T-helper 17 cell (primary cell): ENCODE measurements at places on chromosomes 1 and 21.

DNA sequence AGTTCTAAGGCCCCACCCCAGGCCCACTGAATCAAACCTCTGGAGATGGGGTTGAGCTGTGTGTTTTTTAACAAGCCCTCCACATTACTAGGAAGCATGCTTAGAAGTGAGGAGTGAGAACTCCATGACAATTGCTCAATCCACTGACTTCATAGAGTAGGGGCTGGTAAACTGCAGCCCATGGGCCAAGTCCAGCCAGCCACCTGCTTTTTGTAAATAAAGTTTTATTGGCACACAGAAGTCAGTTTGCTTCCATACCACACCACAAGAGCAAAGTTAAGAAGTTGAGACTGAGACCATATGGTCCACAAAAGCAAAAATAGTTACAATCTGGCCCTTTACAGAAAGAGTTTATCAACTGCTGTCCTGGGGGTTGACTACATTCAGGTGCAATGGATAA is 309.2 kb downstream of the SETD4 start:
- no peak for DNase-seq

DNA sequence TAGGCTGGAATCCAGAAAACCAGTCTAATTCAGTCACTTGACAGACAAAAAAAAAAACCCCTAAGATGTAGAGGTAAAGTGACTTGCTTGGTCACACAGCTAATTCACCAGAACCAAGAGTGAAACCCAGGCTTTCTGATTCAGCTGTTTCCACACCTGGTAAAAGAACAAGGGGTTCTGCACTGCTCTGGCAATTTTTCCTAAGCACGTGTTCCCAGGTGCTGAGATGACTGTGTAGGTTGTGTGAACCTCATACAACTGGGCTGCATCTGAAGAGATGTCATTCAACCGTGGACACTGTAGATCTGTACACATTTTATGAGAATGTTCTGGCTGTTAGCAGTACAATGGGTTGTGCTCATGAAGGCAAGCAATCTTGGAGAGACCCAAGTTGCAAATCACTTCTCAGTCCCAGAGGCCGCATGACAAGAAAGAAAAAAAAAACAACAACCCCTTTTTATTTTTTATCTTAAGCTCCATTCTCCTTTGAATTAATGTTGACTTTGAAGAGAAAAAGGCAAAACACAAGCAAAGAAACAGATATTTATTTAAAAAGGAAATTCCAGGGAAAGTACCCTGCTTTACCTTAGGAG is 95.4 kb downstream of the INTS7 start:
- no peak for DNase-seq

DNA sequence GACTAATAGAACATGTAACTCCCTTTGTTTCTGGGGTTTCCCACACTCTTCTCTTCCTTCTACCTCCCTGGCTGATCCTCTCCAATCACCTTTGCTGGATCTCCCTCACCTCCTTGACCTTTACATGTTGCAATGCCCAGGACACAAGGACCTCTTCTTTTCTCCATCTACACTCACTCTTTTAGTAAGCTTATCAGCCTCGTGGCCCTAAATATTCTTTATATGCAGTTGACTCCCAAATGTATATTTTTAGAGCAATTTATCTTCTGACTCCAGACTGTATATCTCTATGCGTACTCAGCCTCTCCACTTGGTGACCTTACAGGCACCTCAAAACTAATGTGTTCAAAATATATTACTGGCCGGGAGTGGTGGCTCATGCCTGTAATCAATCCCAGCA is 18.4 kb upstream of the CLSPN start:
- no peak for DNase-seq

GRCh38 chr1:179036844-179037465 is 11.3 kb downstream of the FAM20B start:
- DNase-seq: no peak

GRCh38 chr1:34750610-34751009 is 4.2 kb upstream of the GJB5 start:
- DNase-seq: no peak

DNA sequence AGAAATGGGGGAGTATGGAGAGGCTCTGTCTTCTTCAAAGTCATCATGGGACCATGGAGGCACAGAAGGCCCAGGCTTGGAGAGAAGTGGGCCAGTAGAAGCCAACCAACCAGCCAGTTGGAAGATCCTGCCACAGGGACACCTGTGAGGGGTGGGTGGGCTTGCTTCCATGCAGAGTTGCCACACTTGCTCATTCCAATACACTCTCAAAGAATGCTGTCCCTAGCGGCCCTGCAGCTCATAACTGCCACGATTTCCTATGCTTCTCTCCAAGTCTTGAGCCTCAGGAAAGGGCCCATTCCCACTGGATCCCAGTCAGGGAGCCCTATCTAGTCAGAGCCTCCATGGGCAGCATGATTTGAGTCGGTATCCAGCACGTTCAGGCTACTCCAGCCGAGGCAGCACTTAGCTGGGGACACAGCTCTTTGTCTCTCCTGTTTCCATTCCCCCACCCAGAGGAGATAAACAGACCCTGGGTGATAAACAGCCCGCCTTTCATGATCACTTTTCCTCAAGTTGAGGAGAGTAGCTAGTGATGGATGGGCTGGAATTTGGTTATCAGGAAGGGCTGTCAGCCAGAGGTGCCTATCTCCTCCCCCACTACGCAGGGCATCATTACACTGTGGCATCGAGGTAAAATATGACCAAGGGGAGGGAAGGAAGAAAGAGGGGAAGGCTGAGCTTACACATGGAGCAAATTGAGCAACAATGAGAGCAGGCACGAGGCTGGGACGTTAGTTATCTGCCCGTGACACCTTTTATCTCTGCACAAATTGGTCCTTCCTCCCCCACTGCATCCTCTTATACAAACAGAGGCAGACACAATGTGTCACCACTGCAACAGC is 64.6 kb downstream of the ERI3 start:
- no peak for DNase-seq

DNA sequence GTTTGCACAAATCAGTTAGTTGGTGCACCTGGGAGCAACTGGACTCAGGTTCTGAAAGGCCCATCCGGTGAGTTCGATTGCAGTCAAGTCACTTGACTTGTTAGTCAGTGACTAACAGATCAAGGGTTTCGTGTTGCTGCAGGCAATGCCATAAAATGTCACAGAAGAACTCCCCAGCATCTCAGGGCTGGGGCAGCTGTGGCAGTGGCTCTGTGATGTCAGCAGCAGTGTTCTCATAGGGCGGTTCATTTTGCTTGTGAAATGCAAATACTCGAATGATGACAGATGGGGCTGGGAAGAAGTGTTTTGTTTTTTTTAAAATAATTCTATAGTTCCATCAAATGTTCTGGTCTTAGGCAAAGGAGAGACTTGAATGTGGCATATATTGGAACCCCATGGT is 287.8 kb downstream of the LMX1A start:
- DNase-seq: no peak

- DNase-seq: no peak
Measured at GRCh38 chr1:6850537-6850936, 65.3 kb downstream of the CAMTA1 start.

DNA sequence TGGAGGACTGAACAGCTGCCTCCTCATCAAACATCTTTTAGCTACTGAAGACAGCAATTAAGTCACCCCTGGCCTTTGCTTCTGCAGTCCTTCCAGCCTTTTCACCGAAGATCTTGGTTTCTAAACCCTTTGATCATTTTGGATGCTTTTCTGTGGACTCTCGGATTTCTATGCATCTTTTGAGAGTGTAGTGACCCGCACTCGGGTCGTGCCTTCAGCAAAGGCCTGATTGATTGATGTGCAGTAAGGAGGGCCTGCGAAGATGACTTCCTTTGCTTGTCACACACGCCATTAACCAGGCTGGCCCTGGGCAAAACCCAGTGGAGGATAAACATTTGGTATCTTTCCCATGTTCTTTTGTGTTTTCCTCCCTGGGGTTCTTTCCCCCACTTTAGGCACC is 157.5 kb upstream of the CD34 start:
- DNase-seq: no peak

GRCh38 chr1:21258331-21259134 is 31.7 kb downstream of the ECE1 start:
- no peak for DNase-seq

- no peak for DNase-seq
Measured at GRCh38 chr1:9269721-9270120, 23.0 kb upstream of the SPSB1 start.

GRCh38 chr1:21068937-21069336 is 107.8 kb downstream of the EIF4G3 start:
- no peak for DNase-seq

GRCh38 chr1:235632506-235633401 is 16.8 kb downstream of the GNG4 start:
- DNase-seq: no peak

DNA sequence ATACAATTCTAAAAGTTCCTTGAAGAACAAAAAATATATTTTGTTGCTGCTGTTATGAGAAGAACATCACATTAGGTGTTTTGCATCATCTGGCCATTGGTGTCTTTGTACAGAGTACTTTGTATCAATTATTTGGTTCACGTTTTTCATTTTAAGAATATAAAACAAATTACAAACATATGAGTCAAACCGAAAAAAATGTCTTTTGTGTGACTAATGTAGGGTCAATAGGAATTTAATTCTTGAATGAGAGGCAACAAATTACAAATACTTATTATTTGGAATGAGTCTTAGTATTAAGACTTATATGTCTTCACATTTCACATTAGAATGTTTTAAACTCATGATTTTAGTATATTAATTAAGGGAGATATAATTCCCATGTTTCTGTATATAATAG is 54.8 kb downstream of the NR5A2 start:
- no peak for DNase-seq

GRCh38 chr21:20789729-20790500 is 208.3 kb upstream of the NCAM2 start:
- no peak for DNase-seq

DNA sequence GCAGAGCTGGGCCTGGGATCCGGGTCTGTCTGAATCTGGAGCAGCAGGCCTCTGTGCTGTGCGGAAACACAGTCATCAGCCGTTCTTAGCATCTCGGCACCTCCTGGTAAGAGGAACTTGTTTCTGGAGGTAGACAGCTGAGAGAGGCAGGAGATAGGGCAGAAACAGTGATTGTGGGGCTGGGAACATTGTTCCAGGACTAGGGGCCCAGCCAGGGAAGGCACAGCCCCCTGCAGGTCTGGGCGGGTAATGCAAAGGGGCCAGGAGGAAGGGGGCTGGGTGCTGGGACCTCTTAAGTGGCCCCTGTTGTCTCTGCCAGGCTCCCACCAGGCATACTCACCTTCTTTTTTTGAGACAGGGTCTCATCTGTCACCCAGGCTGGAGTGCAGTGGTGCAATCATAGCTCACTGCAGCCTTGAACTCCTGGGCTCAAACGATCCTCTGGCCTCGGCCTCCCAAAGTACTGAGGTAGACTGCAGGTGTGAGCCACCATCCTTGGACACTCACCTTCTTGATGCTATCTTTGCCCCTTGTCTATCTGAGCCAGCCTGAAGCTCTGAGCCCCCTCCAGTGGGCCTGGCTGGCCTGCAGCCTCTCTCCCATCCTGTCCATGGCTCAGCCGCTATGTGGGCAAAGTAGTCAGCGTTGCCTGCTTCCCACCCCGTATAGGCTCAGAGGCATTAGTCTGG is 134.3 kb upstream of the ZBTB40 start:
- no peak for DNase-seq

DNA sequence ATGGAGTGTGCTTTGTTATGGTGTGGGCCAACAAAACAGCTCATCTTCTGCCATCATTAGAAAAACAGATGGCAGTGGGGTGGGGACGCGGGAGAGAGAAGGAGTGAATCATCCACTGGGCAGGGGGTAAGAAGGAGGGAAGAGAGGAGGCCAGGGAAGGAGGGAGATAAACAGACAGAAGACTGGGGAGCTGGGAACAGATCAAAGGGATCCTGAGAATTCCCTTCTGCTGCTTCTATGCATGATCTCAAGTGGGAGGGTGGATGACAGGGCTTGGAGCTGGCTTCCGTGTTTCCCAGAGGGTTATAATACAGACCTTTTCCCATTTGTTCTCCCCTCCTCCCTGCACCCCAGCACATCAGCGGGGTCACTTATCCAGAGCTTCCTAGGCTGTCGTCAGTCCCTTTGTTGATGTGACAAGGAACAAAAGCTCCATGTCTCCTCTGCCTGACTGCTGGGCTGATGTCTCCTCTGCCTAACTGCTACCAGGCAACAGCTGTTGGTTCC is 338.6 kb downstream of the PAPPA2 start:
- no peak for DNase-seq

DNA sequence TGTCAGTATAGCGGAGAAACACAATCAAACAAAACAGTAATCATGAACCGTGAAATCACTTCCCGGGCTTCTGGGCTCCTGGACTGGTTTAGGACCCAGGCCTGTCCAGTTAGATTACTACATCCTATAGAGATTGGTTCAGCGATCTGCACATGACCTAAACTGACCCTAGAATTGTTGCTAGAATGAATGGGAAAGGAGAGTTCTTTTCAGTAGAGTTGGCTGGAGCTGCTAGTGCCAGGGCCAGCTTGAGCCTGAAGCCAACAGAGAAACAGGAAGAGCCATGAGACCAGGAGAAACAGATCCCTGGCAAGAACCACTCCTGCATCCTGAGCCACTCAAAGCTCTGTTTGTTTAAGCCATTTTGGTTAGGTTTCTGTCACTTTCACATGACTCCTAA is 474.3 kb upstream of the C1orf87 start:
- DNase-seq: no peak

- DNase-seq: no peak
Measured at GRCh38 chr1:161805399-161806197, 39.5 kb downstream of the ATF6 start.

DNA sequence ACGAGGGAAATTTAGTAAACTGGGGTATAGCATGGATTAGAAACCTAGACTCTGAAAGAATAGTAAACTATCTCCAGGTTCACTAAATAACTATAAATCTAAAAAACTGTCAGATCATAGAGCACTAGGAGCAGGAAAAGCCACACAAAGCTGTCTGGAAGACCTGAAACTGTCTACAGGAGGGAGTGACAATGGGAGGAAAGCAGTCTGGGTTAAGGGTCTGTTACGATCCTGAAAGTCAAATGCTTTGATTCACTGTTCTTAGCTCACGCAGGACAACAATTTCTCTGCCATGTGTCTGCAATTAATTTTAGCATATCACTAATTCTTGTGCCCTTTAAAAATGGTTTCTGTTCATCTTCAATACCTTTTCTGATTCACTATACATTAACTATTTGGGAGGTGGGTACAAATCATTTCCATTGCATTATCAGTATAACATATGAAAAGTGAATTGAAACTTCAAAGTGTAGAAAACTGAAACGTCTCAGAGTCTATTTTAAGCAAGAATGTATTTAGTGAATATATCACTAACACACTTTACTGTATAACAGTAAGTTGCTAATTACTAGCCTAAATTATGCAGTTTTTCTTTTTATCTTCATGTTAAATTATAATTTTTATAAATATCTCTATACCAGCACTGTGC is 18.4 kb downstream of the CEP170 start:
- no peak for DNase-seq

DNA sequence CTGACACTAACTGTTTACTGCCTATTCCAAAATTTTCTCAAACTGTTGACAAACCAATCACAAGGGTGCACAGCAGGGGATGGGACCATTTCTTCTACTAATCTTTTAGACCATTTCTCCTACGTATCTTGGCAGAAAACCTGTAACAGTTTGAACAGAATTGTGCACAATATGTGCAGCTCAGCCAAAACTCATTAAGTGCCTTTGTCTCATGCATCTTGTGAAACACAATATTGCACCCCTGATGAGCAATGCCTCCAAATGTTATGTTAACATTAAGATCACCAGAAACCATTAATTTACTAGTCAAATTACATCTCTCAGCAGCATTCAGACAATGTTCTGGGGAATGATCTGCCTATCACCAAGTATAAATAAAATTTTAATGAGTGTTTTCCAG is 247.5 kb downstream of the NRIP1 start:
- no peak for DNase-seq

GRCh38 chr1:214547747-214548146 is 3.7 kb downstream of the PTPN14 start:
- no peak for DNase-seq
